ENCODE measurements at places on chromosomes 11 and 22. TPM values are rescaled to one million over a fixed set of nuclear protein-coding genes. Genes with fewer than 3 reads are reported as not detected.

The OR2D2 gene
- 0.53 TPM for total RNA-seq

The PTPRJ gene
- total RNA-seq = 19.1 TPM

DNA sequence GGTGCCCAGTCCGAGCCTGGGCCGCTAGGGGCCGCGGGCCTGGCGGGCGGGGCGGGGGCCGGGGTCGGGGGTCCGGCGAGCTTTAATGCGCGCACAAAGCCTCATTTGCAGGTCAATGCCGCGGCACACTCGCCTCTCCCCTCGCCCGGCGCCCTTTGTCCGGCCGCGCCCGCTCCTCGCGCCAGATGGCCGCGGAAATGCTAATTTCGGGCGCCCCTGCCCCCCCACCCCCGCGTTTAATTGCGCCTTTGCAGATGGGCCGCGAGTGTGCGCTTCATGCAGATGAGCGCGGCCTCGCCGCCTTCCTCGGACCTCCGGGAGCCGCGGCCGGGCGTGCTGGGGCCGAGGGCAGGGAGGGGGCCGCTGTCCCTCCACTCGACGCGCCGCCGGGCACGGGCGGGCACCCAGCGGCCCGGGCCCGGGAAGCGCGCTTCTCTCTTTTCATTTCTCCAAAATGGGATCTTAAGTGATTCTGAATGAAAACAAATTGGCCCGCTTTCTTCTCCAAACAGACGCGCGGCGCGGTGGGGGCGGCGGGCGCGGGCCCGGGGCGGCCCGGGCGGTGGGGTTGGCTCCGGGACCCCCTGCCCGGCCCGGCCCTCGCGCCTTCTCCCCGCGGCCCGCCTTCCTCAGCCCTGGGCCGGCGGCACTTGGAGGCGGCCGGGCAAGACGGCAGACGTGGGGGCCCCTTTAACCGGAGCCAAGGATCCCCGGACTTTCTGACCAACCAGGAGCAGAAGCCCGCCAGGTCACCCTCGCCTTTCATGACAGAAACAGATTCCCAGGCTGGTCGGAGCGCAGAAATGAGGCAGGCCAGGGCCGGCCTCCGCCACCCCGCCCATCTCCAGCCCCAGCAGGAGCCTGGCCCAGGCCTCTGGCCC, 22.9 kb downstream of the CDKN1C start:
- no peak overlapping the region for H3K4me3 ChIP-seq
- peaks cover 52% of the 10 kb centered on the region for H3K27me3 ChIP-seq
- DNase-seq = no peak
- no peaks in the 10 kb centered on the region for H3K4me1 ChIP-seq

DNA sequence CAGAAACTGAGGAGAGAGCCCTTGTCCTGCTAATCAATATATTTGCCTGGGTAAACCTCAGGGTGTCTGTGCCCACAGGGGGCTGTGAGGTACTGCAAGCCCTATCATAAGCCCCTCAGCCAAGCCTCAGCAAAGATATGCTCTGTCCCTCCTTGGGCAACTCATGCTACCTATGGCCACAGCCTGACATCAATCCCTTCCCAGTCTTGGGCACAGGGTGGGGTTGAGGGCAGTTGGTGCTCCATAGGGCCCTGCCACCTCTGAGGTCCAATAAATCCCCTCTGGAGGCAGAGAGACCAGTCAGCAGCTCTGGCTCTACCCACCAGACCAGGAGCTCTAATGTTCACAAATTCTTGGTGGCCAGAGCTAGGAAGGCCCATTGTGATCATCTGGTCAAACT, 23.8 kb downstream of the TPBGL start:
- peaks cover 6% of the 10 kb centered on the region for H3K27me3 ChIP-seq
- no peaks in the 10 kb centered on the region for H3K4me1 ChIP-seq
- H3K27ac ChIP-seq = no peak overlapping the region
- H3K36me3 ChIP-seq = peaks cover 4% of the 10 kb centered on the region

- peaks cover 4% of the 10 kb centered on the region for H3K4me1 ChIP-seq
- H3K36me3 ChIP-seq = no peaks in the 10 kb centered on the region
- no peak overlapping the region for H3K4me3 ChIP-seq
- H3K27me3 ChIP-seq = peaks cover 25% of the 10 kb centered on the region
- H3K27ac ChIP-seq = no peak overlapping the region
Observed at GRCh38 chr11:1120532-1121330, 37.0 kb upstream of the MUC5AC start.

DNA sequence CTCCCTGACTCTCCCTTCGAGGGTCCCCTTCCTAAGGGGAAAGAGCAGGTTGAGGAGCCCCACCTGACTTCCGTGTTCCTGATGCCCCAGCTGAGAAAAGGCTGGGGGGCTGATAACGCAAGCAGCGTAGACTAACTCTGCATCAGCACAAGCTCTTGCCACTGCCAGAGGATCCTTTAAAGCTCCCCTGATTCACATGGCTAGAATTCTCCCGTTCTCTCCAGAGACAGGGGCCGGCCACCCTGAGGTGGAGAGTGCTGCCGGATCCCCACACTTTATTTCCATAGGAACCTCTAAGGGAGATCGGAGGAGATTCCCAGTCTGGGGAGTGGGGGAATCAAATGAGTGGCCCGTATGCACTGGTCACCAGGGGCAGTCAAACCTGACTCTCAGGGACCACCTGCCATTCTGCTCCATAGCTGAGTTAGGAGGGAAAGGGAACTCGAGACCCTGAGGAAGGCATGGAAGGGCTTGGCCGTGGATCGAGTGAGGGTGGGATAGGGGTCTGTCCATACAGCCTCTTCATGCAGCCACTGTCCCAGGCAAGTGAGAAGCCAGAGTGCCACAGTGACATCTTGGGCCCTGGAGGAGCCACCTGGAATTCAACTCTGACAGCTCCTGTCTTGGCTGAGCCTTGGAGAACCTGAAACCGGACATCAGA, 1.4 kb upstream of the VSIG10L2 start:
- H3K4me1 ChIP-seq = peaks cover 7% of the 10 kb centered on the region
- H3K36me3 ChIP-seq = no peaks in the 10 kb centered on the region
- no peak overlapping the region for H3K4me3 ChIP-seq
- DNase-seq = no peak

DNA sequence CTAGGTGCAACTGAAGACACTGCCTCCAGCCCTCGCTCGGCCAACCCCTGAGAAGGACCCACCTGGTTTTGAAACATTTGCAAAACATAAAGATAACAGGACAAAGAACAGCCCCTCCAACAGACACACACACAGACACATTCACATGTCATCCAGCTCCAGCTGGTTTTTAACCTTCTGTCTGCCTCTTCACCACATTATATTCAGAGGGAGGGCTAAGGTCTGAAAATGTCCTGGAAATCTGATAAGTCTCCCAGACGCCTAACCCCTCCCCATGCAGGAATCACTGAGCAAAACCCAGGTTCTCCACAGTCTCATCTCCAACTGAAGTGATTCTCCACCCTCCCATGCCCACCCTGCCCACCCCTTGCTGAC, 29.4 kb downstream of the PACSIN2 start:
- H3K27ac ChIP-seq = no peak overlapping the region
- no peaks in the 10 kb centered on the region for H3K27me3 ChIP-seq
- H3K4me3 ChIP-seq = no peak overlapping the region
- DNase-seq = no peak

The LYVE1 gene
- not detected for total RNA-seq

The SORL1 gene
- total RNA-seq = 31.8 TPM

The GNAZ gene
- total RNA-seq = 16.3 TPM

The CARD10 gene
- 44.1 TPM for total RNA-seq

The KCNQ1 gene
- total RNA-seq = 3.1 TPM

GRCh38 chr11:116537709-116538108, 235.1 kb downstream of the BUD13 start:
- H3K27me3 ChIP-seq = peaks cover 56% of the 10 kb centered on the region
- no peaks in the 10 kb centered on the region for H3K36me3 ChIP-seq
- no peak overlapping the region for H3K4me3 ChIP-seq
- H3K4me1 ChIP-seq = peaks cover 8% of the 10 kb centered on the region

GRCh38 chr11:937841-938261, 12.2 kb downstream of the AP2A2 start:
- no peak for DNase-seq
- H3K36me3 ChIP-seq = peaks cover 3% of the 10 kb centered on the region
- no peaks in the 10 kb centered on the region for H3K27me3 ChIP-seq
- H3K27ac ChIP-seq = peak overlapping the region; percentile 71
- no peak overlapping the region for H3K4me3 ChIP-seq

The MMP1 gene
- 0.24 TPM for total RNA-seq

DNA sequence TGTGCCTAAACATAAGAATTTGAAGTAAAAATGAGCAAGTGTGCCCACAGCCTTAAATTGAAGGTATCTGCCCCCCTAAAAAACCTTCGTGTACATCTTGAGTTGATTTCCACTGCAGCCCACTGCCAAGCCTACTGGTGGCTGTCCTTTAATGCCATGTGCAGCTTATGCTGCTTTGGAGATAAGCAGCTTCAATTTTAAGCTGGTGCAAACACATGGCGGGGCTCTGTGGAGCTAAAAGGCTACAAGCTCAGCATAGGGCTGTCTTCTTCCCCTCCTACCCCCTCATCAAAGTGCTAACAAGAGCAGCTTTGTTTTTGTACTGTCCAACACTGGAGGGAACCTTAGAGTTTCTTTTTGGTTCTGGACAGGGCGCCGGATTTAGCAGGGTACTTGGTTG, 128.5 kb upstream of the LMO1 start:
- H3K36me3 ChIP-seq = peaks cover 8% of the 10 kb centered on the region
- H3K4me3 ChIP-seq = no peak overlapping the region
- no peak for DNase-seq
- H3K4me1 ChIP-seq = peaks cover 13% of the 10 kb centered on the region
- no peak overlapping the region for H3K27ac ChIP-seq

- H3K4me1 ChIP-seq = peaks cover 2% of the 10 kb centered on the region
- H3K36me3 ChIP-seq = no peaks in the 10 kb centered on the region
- H3K27ac ChIP-seq = no peak overlapping the region
- H3K27me3 ChIP-seq = peaks cover 6% of the 10 kb centered on the region
Observed at GRCh38 chr22:37206841-37207821, 5.1 kb downstream of the SSTR3 start.

The HTR3B gene
- total RNA-seq = not detected

The CARD18 gene
- total RNA-seq = not detected

The POU2AF2 gene
- not detected for total RNA-seq

The MMP8 gene
- total RNA-seq = not detected

- H3K4me3 ChIP-seq = no peak overlapping the region
- H3K27ac ChIP-seq = no peak overlapping the region
- peaks cover 4% of the 10 kb centered on the region for H3K36me3 ChIP-seq
- peaks cover 38% of the 10 kb centered on the region for H3K27me3 ChIP-seq
- no peaks in the 10 kb centered on the region for H3K4me1 ChIP-seq
Observed at GRCh38 chr11:64121663-64122410, 44.1 kb downstream of the MACROD1 start.

The CSKMT gene
- total RNA-seq = 12.2 TPM

The ATXN10 gene
- 177 TPM for total RNA-seq

- no peaks in the 10 kb centered on the region for H3K27me3 ChIP-seq
- H3K4me3 ChIP-seq = no peak overlapping the region
- peaks cover 35% of the 10 kb centered on the region for H3K4me1 ChIP-seq
- DNase-seq = no peak
- H3K36me3 ChIP-seq = peaks cover 8% of the 10 kb centered on the region
Observed at GRCh38 chr11:46944356-46945075, 8.0 kb downstream of the CSTPP1 start.

- no peak for DNase-seq
- no peaks in the 10 kb centered on the region for H3K36me3 ChIP-seq
- no peaks in the 10 kb centered on the region for H3K4me1 ChIP-seq
- H3K27ac ChIP-seq = no peak overlapping the region
- peaks cover 12% of the 10 kb centered on the region for H3K27me3 ChIP-seq
Observed at GRCh38 chr11:30245621-30246020, 14.8 kb downstream of the FSHB start.

The KLHL35 gene
- 0.55 TPM for total RNA-seq
